ENCODE measurements at places on chromosomes 2 and 18. TPM values are rescaled to one million over a fixed set of nuclear protein-coding genes. Genes with fewer than 3 reads are reported as not detected.

The FAM237A gene
- not detected for total RNA-seq

The ANKRD53 gene
- total RNA-seq, result 0.05 TPM

The CPS1 gene
- total RNA-seq, result 11.3 TPM

The MFF gene
- 84.8 TPM for total RNA-seq

The OR6B2 gene
- not detected for total RNA-seq

The SPEG gene
- 8.8 TPM for total RNA-seq

The HS6ST1 gene
- 8.1 TPM for total RNA-seq

The ATG9A gene
- 42.7 TPM for total RNA-seq

The CNRIP1 gene
- 7.6 TPM for total RNA-seq

The PARD6G gene
- total RNA-seq, result 3.1 TPM

The SLC40A1 gene
- not detected for total RNA-seq

The MARCO gene
- total RNA-seq, result not detected

The CABLES1 gene
- 13.3 TPM for total RNA-seq

The ARHGAP28 gene
- 2.9 TPM for total RNA-seq

The UGT1A10 gene
- total RNA-seq, result not detected

The SYT4 gene
- total RNA-seq, result not detected

The PROKR1 gene
- total RNA-seq, result not detected

The VSNL1 gene
- 3.8 TPM for total RNA-seq

The C1QL2 gene
- not detected for total RNA-seq

The ADAM23 gene
- total RNA-seq, result 2.9 TPM

The GBX2 gene
- 1.4 TPM for total RNA-seq

The GPR55 gene
- total RNA-seq, result 0.94 TPM

The ATP8B1 gene
- not detected for total RNA-seq

The ARHGEF33 gene
- total RNA-seq, result not detected

The CRYGC gene
- not detected for total RNA-seq

The MFSD2B gene
- not detected for total RNA-seq

The UGT1A3 gene
- total RNA-seq, result not detected

The FSHR gene
- total RNA-seq, result not detected

The SERPINB2 gene
- total RNA-seq, result 0.34 TPM

The CROCC2 gene
- not detected for total RNA-seq

The FEV gene
- not detected for total RNA-seq

The NOL4 gene
- total RNA-seq, result not detected

The IL18RAP gene
- not detected for total RNA-seq

The CAVIN2 gene
- not detected for total RNA-seq
